ENCODE measurements at places on chromosomes 3 and 15.

DNA sequence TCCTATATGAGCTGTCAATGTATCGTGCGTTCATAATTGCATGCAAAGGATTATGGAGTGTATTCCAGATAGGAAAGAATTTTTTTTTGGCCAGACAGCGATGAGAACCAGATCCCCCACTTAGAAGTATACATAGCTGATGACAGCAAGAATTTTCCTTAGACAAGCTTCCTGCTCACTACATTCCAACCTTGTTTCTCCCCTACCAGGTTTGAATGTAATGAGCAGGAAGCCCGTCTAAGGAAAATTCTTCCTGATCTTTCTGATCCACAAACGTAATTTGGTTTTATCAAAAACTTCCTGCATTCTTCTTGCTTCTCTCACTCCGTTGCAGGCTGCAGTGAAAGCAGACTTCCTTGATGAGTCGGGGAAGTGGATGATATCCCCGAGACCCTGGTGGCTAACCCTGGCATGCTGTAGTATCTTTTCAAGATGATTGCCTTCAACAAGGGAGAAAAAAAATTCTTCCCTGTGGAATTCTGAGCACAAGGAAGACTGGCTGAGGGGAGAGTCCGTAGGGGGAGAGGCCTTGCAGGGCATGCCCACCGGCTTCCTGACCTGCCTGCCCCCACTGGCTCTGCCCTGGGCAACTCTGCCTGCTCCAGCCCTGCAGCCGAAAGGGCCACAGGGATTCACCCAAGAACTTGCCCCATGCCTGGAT is 243.1 kb downstream of the TLE3 start:
- H3K4me1 ChIP-seq, result no peaks in the 10 kb centered on the region
- no peaks in the 10 kb centered on the region for H3K36me3 ChIP-seq
- H3K27me3 ChIP-seq, result peaks cover 8% of the 10 kb centered on the region
- no peak for DNase-seq

DNA sequence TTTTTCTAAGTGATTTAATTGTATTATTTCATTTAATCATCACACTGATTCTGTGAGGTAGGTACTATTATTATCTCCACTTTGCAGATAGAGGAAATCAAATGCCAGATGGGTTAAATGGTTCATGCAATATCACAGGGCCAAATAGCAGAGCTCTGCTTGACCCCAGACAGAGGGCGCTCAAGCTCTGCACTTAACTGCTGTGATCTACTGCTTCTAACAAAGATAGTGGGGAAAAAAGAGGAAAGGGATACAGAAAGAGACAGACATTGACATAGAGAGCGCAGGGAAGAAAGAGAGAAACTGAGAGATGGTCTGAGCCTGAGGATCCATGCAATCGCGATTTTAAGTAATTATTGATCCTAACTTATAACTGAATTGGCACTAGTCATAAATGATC is 279.1 kb upstream of the THRB start:
- H3K36me3 ChIP-seq, result no peaks in the 10 kb centered on the region
- no peak overlapping the region for H3K4me3 ChIP-seq
- no peak for DNase-seq
- H3K4me1 ChIP-seq, result no peaks in the 10 kb centered on the region
- H3K27ac ChIP-seq, result no peak overlapping the region

DNA sequence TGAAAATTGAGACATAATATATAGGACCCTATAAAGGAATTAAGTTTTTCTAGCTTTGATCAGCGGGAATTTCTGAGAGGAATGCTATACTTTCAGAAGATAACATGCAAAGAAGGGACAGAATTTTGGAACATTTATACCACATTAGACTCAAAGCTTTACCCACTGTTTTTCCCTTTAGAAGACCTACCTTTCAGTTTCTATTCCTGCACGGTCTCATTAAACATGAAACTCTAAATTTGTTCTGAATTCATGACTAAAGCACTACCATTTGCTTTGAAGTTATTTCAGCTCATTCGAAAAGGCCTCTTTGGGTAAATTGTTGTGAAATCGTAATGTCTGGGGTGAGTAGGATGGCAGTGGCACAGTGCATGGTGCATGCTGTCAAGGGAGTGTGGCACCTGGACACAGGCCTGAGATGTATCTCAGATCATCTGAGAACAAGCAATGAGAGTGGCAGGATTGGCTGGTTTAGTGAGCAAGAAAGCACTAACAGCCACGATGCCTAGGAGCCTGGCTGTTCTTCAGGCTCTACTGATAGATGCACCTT is 42.5 kb downstream of the CHCHD4 start:
- H3K36me3 ChIP-seq, result no peaks in the 10 kb centered on the region
- no peak for DNase-seq
- no peak overlapping the region for H3K27ac ChIP-seq
- no peaks in the 10 kb centered on the region for H3K27me3 ChIP-seq
- no peak overlapping the region for H3K4me3 ChIP-seq

GRCh38 chr3:5218815-5219214 is 31.3 kb downstream of the EDEM1 start:
- DNase-seq, result no peak
- no peaks in the 10 kb centered on the region for H3K27me3 ChIP-seq
- H3K27ac ChIP-seq, result no peak overlapping the region
- peaks cover 49% of the 10 kb centered on the region for H3K36me3 ChIP-seq
- H3K4me3 ChIP-seq, result no peak overlapping the region

DNA sequence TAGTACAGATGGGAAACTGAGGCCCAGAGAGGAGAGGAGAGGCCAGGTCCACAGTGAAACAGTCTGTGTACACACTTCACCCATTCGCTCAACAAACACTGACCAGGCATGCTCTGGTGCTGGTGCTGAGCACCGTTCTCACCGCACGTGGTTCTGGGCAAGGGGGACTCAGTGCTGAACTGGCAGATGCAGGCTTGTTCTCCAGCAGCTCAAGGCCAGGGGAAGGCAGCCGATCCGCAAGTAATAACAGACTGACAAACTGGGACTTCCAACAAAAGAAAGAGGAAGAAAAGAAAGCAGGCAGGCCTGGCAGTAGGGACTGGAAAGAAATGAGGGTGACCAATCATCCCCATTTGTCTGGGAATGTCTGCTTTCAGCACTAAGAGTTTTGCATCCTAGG is 25.6 kb upstream of the LINGO1 start:
- no peaks in the 10 kb centered on the region for H3K36me3 ChIP-seq
- H3K27ac ChIP-seq, result no peak overlapping the region
- peaks cover 57% of the 10 kb centered on the region for H3K27me3 ChIP-seq
- H3K4me1 ChIP-seq, result no peaks in the 10 kb centered on the region
- DNase-seq, result no peak
